ENCODE measurements at places on chromosomes 4 and X.

GRCh38 chr4:28313729-28314713 lies 1453.4 kb downstream of the STIM2 start:
- DNase-seq = no peak

- DNase-seq = no peak
Measured at GRCh38 chr4:16171831-16172230, 54.4 kb downstream of the TAPT1 start.

DNA sequence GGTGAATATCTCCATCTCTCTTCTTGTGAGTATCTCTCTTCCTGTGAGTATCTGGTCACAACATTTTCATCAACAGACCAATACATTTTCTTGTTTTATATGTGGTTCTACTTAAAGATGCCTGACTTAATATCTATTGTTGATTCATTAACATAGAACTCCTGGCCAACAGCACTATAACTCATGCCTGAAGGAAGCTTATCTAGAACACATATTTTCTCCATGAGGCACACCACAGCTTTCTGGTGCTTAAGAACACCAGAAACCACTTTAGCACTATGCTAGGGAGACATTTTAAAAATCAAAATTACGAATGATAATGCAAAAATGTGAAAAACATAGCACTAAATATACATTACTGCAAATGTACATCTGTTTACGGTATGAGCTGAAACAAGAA lies 190.4 kb downstream of the GABRB1 start:
- DNase-seq = no peak

GRCh38 chr4:38684271-38684670 lies 20.3 kb downstream of the KLF3 start:
- no peak for DNase-seq

Data from H1 (cell line).